ENCODE measurements at places on chromosomes 2 and 18.

GRCh38 chr2:223538920-223539440, 63.2 kb downstream of the SCG2 start:
- DNase-seq: no peak

GRCh38 chr2:197308585-197308984, 2.0 kb downstream of the ANKRD44 start:
- DNase-seq: no peak

GRCh38 chr2:110865188-110865587, 132.8 kb downstream of the ACOXL start:
- no peak for DNase-seq

DNA sequence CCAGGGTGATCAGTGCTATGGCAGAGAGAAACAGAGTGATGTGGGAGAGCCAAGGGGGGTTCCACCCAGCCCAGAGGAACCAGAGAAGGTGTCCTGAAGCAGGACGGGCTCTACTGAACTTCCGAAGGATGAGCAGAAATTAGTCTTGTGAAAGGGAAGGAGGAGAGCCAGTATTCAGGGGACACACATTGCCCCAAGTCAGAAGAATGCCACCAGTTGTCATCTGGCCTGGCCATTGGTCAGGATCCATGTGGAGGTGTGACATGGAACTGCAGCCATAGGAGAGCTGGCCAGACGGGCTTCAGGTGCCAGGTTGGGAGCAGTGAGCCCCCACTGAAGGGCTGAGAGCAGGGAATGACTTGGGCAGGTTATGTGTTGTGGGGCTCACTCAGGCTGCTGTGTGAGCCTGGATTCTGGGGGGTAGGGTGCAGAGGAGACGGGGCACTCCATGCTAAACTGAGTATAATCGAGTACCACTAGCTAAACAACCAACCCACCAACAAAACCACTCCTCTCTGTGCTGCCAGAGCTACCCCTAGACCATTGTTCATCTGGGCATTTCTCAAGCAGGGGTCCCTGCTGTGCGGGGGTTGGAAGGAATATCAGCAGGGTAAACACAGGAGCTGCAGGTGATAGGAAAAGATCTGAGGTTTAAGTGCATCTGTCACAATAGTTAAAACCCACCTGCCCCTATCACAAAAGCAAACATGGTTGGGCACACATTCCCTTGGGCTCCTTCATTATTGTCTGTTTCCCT, 25.3 kb downstream of the MARCO start:
- no peak for DNase-seq

- DNase-seq: no peak
Observed at GRCh38 chr2:59084326-59084725, 843.2 kb upstream of the FANCL start.

- DNase-seq: no peak
Observed at GRCh38 chr2:119947535-119947934, 65.3 kb upstream of the EPB41L5 start.

- no peak for DNase-seq
Observed at GRCh38 chr2:169221745-169222369, 140.5 kb downstream of the LRP2 start.

- DNase-seq: no peak
Observed at GRCh38 chr2:155372969-155373368, 674.5 kb downstream of the KCNJ3 start.

- DNase-seq: no peak
Observed at GRCh38 chr2:231542136-231542535, 11.9 kb upstream of the NMUR1 start.

- peak; percentile 25 for DNase-seq
Observed at GRCh38 chr2:205682239-205682970, at the start of gene NRP2. NRP2 (plus strand) TSS chr2:205682501; CDS start chr2:205683291, 790 bp downstream.

DNA sequence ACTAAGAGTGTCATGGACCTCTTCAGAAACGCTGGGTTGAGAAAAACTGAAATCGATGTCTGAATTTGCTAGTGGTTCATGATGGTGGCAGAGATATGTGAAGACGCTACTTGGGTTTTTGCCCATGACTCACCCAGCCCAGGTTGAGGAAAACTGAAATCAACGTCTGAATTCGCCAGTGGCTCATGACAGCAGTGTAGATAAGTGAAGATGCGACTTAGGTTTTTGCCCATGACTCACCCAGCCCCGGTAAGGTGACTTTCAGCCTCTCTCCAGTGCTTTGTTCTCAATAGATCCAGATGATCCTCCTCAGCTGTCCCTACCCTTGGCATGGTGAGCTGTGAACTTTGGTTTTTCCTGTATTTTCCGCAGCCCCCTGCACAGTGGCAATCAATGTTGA, 105.3 kb upstream of the SIX3 start:
- no peak for DNase-seq

DNA sequence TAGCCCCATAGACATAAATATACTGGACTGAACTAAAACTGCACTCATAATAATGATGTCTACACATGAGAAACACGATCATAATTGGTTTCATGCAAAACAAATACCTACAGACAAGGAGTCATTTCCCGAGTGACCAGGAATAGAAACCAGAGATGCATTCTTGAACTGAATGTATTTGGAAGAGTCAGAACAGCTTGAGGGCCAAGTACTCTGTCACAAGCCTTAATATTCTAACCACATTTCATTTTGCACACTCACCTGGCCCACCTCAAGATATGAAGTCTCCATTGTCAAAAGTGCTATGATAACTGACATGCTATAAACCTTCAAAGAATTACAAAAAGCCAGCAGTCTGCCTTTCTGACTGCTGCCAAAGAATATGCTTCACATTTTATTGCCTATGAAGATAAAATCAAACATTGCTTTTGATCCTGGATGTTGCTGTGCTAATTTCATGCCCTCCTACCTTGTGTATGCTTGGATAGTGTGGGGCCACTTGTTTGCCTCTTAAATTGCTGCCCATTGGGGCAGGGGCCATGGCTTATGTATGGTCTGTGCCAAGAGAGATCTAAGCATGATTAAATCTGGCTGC, 18.9 kb upstream of the ASAP2 start:
- DNase-seq: no peak

DNA sequence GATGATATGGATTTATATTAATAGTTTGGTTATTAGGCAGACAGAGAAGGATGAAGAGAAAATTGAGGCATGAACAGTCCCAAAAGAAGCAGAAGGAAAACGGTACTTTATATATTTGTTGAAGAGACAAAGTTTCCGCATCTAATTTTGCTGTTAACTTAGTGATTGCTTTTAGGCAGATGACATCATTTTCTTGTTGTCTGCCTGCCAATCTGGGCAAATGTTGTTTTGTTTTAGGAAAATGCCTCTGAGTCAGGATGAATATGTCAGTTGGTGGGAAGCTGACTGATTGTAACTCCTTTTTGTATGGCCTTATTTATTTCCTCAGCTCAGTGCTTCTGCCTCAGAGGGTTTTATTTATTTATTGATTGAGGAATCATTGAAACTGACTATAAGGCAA, 52.5 kb upstream of the CAVIN2 start:
- DNase-seq: no peak

DNA sequence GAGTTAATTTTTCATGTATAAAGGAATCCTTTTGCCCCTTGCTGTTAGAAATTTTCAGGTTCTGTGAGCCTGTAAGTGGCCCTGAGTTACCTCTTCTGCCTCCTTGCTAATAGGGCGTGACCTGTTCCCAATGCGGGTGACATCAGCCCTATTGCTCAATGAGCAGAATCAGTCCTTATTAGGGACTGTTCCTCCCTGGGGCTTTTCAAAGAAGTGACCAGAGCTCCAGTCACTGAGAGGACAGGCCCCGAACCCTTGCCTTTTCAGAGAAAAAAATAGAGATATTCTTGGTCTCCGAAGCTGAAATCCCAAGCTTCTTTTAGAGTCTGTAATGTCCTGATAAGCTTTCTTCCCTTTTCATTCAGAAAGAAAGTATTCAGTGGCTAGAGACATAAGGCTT, 8.2 kb upstream of the APOB start:
- DNase-seq: no peak

GRCh38 chr18:75256376-75256775, 45.8 kb downstream of the TSHZ1 start:
- DNase-seq: no peak

GRCh38 chr18:28079883-28080282, 97.0 kb downstream of the CDH2 start:
- no peak for DNase-seq

DNA sequence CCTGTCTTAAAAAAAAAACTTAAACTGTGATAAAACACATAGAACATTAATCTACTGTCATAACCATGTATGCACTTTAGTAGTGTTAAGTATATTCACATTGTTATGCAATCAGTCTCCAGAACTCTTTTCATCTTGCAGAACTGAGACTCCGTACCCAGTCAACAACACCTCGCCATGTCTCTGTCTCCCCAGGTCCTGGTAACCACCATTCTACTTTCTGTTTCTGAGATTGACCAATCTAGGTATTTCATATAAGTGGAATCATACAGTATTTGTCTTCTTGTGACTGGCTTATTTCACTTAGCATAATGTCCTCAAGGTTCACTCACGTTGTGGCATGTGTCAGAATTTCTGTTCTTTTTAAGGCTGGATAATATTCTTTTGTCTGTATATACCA, 290.8 kb upstream of the CXCR4 start:
- DNase-seq: no peak

GRCh38 chr2:96554293-96555145, 18.0 kb downstream of the ARID5A start:
- DNase-seq: peak; percentile 88

- no peak for DNase-seq
Observed at GRCh38 chr18:3346487-3346886, 84.6 kb downstream of the MYL12B start.

GRCh38 chr2:45833968-45834344, 182.5 kb downstream of the PRKCE start:
- no peak for DNase-seq

DNA sequence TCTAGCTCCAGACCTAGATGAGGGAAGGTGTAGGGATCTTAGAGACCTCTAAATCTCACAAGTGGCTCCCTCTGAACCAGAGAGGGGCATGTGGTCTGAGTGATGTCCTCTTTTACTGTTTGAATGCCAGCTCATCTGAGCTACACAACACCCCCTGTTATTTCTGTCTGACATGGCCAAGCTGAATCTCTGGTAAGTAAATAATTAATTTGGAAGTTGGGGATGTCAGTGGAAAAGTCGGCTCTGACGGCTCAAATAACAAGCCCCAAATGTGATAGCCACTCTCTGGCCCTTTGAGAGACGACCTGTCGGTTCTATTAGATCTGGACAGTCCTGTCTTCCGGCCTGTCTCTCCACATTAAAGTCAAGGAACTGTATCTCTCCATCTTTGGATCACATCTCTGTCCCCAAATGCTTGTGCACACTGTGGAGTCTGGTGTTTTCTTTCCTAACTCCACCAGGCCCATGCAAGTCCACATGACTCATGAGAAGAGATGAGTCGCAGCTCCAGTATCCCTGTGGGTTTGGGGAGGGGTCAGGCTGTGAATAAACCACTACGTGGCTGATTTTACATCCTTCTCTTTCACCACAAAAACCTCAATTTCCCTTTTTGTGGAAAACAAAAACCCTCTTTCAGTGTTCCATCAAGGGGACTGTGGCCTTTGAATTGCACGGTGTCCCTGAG, 52.5 kb downstream of the SETBP1 start:
- DNase-seq: no peak

DNA sequence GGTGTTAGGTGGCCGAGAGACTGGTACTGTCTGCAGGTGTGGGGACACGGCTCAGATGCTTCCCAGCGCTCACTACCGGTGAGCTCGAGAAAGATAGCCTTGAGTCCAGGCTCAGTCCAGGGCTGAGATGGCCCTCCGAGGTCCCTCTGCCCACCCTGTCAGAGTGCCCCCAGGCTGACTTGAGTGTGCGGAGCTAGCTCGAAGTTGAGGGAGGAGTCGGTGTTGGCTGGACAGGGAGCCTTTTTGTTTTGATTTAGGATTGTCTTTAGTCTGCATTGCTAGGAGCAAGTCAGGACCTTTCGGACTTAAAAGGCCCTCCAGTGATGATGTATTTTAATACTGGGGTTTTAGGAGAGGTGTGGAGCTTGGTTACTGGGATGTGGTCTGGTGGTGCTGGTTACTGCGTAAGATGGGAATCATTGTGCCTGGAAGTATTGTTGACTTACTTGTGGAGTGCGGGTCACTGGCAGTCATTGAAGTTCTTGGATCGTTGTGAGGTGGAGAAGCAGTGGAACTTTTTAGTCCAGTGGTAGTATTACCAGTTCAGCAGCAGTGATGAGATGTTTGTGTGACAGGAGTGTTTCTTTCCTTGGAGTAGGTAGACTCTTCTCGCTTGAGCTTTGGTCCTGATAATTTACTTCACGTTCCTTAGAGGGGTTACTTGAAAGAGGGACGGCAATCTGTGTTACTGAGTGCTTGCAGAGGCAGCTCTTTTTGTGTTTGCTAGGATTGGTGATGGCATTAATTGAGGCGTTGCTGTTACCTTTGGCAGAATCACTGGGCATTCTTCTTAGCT, 633 bp downstream of the KIAA1328 start:
- no peak for DNase-seq

DNA sequence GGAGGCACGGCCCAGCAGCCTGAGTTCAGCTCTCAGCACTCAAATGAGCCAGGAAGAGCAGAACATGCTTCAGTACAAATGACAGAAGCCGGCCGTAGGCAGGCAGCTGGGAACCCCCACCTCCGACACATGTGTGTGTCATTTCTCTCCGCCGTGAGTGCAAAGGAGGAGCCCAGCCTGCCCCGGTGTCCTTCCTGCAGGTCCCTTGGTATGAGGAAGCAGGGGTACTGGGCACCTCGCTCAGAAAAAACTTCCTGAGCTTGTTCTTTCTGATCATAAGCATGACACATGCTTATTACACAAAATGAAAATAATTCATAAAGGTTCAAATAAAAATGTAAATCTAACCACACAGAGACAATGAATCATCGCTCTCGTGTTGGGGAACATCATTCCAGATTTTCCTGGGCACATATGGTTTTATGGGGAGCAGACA, 35.3 kb downstream of the KCNF1 start:
- DNase-seq: no peak

GRCh38 chr2:204468746-204469429, 76.4 kb upstream of the PARD3B start:
- no peak for DNase-seq

- DNase-seq: no peak
Observed at GRCh38 chr18:38368246-38368645, 802.6 kb upstream of the CELF4 start.

DNA sequence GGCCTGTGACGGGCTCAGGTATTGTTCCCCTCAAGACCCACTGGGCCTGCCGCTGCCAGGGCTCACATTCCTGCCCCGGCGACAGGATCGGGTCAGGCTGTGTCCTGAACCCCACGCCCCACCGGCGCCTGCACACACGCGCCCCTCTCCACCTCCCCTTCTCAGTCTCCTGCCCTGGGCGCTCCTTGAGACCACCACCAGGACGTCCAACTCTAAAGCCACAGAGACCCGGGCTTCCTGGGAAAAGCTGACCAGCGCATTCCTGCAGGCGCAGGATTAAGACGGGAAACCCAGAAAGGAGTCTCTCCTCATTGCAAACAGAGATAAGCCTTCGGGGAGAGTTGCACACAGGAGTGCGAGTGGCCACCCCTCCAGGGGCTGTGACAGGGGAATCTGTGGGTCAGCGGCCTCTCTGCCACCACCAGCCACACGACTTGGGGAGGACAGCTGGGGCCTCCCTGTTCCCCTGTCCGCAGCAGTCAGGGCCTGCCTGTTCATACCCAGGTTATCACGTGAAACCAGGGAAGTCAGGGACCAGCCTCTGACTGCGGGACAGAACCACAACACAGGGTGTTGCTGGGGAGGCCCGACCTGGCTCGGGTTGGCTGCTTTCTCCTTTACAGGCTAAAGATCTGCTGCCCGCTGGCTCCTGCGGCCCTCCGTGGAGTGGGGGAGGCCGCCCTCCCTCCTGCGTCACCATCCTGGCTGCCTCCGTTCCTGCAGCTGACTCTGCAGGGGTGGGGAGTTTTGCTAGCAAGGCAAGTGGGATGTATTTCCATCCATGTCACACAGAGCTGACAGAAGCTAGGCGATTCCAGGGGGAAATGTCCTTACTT, 88.8 kb downstream of the ZCCHC2 start:
- no peak for DNase-seq

- no peak for DNase-seq
Observed at GRCh38 chr2:241945311-241945710, 75.8 kb downstream of the RTP5 start.

Data from naive thymus-derived CD8-positive, alpha-beta T cell (primary cell).